Urinary bladder (tissue), 4 donors: ENCODE measurements at places on chromosomes 7 and 10. TPM values are rescaled to one million over a fixed set of nuclear protein-coding genes. Genes with fewer than 3 reads are reported as not detected.

FGF8 gene
- total RNA-seq = not detected

SMO gene
- 35.2 TPM for total RNA-seq

HECTD2 gene
- 100 TPM for total RNA-seq

ZNF425 gene
- 4.9 TPM for total RNA-seq

ARMC10 gene
- total RNA-seq = 40.6 TPM

RARRES2 gene
- 86.2 TPM for total RNA-seq

PTPRN2 gene
- total RNA-seq = 2.8 TPM

PNLIPRP1 gene
- total RNA-seq = not detected

DNA sequence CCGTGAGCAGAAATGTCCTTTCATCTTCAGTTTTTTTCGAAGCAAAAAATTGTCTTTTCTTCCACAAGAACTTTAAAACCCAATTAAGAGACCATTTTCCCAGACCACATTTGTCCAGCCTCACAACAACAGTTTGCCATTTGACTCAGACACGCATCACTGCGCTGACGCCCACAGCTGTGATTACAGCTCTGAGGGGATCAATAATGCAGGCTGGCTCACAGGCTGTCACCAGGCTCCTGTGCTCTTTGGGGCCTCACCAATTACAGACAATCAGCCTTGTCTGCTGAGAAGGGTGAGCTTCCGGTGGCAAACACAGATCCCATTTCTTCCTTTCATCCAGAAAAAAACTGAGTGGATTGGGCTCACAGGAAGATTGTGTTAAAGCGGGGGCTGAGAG is 33.3 kb downstream of the DDC start:
- DNase-seq = no peak

DNA sequence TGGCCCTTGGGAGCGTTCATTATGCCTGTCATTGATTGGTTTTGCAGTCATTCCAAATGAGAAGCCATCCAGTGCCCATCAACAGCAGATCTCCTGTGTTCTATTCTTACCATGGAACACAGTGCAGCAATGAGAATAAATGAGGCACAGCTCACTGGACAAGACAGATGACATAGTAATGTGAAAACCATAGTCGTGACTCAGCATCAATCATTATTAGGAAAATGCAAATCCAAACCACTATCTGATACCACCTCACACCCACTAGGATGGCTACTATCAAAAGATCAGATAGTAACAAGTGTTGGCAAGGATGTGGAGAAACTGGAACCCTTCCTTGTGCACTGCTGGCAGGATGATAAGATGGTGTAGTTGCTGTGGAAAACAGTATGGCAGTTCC is 144.7 kb downstream of the ARHGAP22 start:
- DNase-seq = no peak

GRCh38 chr7:155514296-155514695 is 32.1 kb downstream of the CNPY1 start:
- DNase-seq = no peak

GRCh38 chr10:34181553-34182300 is 633.4 kb downstream of the PARD3 start:
- no peak for DNase-seq

- no peak for DNase-seq
Measured at GRCh38 chr7:132298790-132299189, 277.5 kb downstream of the PLXNA4 start.

DNA sequence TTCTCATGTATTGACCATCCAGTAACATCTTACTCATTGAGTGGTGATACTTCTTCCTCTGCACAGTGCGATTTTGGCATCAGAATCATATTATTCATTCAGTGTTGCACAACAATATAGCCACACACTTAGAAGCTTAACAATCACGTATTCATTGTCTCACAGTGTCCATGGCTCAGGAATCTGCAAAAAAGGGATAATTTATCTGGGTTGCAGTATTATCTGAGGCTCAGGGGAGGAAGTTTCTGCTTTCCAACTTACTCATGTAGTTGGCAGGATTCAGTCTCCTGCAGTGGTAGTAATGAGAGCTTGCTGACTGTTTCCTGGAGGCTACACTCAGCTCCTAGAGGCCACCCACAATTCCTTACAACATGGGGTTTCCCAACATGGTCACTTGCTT is 803.6 kb downstream of the SORCS1 start:
- DNase-seq = no peak

GRCh38 chr10:78663721-78664120 is 405.0 kb upstream of the ZMIZ1 start:
- DNase-seq = no peak

DNA sequence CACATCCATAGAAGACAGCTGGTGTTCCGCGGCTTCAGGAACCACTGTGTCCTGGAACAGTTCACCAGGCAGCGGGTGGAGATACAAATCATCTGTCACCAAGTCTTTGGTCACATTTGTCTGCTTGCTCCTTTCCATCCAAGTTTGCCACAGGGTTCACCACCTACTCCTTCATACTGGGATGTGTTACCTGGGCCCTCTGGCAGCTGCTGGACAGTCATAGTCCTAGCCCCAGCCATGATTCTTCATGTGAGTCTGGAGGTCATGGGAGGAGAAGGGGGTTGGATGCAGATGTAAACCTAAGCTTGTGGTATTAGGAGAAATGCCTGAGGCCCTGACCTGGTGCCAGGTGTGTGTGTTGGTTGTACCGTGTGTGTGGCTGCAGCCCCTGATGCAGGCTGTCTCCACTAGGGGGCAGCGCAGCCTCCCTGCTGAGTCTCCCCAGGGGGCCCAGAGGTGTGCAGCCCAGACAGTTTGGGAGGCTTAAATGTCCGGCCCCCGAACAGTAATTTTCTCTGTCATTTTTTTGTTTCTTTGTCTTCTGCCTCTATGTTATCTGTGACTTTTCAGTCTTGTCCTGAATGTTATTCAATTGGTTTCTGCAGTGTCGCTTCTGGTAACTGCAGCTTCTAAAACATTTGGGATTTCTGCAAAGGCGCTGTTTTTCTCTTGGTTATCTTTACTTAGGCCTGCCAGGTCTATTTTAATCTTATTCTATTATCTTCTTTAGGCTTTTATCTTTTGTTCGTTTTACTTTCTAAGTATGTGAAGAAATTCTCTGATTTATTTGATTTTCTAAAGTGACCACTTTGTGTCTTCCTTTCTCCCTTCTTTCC is 14.8 kb downstream of the NPS start:
- no peak for DNase-seq

GRCh38 chr7:16063716-16064675 is 357.3 kb downstream of the CRPPA start:
- no peak for DNase-seq

DNA sequence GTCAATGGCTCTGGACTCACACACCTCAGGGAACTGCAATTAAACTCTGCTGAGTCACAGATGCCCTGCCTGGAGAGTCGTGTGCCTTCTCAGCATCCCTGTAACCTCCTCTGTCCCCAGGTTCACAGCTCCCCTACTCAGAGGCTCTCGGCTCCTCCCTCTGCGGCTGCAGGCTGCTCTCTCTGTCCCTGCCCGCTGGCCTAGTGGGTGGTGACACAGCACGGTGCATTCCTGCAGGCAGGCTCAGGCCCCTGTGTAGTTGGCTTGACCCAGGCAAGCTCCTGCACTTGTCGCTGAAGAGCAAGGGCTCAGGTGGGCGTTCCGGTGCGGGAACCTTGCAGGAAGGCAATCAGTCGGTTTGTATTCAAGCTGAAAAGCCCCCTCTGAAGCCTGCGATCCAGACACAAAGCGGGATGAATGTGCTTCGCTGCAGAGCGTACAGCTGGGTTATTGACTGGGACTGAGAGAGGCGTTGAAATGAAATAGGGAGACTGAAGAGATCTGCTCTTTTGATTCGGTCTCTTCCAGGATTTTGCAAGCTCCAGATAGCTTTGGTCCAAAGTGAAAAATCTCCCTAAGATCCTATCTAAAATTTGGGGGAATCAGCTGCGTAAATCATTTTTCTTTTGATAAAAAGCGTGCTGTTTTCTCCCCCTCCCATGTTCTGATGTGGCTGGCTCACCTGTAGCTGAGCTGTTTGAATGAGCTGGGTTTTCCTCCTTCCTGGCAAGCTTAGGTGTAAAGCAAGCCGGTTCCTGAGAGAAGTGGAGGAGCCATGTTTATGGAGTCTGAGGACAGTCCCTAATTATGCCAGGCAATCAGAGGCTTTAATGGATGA is 208.7 kb upstream of the PHYHIPL start:
- no peak for DNase-seq

GRCh38 chr10:45325116-45325515 is 9.7 kb upstream of the OR13A1 start:
- no peak for DNase-seq

- no peak for DNase-seq
Measured at GRCh38 chr7:80644054-80644453, 5.6 kb downstream of the CD36 start.

- peak; percentile 21 for DNase-seq
Measured at GRCh38 chr10:115355162-115355760, 262.1 kb downstream of the ATRNL1 start.

DNA sequence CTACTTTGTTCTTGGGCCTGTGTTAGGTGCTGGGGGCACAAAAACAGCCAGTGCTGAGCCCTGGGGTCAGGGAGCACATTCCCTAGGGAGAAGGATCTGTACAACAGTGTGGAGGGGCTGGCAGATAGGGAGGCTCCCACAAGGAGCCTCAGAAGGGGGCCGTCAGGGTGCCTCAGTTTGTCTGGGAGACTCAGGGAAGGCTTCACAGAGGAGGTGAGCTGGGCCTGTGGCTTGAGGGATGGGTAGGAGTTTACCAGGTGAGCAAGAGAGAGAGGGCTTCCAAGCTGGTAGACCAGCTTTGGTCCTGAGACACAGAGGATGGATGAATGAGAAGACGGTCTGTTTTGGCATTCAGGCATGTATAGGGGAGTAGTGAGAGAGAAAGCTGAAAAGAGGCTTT is 52.1 kb downstream of the CAMK1D start:
- no peak for DNase-seq

DNA sequence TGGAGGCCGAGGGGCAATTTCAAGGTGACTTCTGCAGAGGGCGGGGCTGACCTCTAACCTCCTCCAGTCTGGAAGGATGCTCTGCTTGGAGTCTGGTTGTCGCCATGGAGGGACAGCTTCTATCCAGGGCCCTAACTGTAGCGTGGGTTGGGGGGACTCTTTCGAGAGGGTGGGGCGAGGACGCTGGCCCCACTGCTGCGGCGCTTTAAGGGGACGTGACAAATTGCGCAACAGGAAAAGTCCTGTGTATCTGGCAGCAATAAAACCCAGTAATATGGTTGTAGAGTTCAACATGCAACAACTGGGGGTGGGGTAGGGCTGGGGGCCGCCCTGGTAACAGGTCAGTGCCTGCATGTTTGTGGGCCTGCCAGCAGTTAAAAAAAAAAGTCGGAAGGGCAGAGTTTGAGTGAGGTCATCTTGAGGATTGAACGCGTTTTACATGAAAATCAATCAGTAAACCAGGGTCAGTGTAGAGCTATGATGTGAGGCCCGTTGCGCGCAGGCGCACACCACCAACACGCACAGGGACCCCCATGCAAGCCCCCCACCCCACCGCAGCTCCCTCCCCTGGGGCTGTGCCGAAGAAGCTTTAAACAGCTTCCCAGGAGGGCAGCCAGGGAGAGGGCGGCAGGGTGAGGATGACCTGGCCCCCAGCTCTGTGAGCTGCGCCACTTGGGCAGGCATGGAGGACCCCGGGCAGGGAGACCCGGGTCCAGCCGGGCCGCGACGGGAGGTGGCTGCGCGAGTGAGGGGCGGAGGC is 4.3 kb downstream of the SHH start:
- DNase-seq = no peak

GRCh38 chr10:118590334-118590733 is 5.1 kb downstream of the PRLHR start:
- DNase-seq = no peak
